ENCODE measurements at places on chromosomes 7 and 10.

GRCh38 chr7:132386201-132386681 lies 190.0 kb downstream of the PLXNA4 start:
- no peak for DNase-seq

- no peak for DNase-seq
Measured at GRCh38 chr7:127751490-127752448, 99.8 kb downstream of the SND1 start.

DNA sequence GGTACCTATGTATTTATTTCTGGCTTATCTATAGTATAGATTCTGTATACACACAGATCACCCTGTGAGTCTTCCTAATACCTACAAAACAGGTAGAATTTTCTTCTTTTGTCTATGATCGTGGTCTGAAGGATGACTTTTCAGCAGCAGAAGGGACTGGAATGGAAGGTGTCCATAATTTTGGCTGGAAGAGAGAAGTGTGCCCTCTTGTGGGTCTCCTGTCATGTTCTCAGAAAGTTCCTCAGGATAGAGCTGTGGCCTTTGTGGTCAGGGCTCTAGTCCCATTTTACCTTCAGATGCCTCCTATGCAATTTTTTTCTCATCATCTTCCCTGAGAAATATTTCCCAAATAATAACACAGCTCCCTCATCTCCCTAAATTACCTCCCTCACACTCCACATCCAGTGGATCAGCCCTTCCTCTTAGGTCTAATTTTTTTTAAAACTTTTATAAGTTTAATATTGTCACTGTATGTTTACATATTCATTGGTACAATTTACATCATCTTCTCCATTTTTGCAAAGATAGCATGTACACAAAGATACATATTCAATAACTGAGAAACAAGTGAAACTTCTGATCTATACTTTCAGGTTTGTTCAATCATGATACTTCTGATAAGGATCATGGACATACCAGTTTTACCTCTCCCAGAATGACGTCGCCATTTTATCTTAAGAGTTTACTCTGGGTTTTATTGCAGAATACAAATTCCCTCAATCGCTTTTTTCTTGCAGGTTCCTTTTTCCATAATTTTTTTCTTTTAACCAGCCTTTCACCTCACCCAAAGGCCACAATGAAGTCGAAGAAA lies 112.7 kb downstream of the REEP3 start:
- DNase-seq: no peak

- DNase-seq: no peak
Measured at GRCh38 chr10:63094405-63094804, 38.7 kb upstream of the NRBF2 start.

- no peak for DNase-seq
Measured at GRCh38 chr10:49371967-49372366, 23.9 kb downstream of the DRGX start.

GRCh38 chr7:101465576-101466196 lies 103.0 kb downstream of the COL26A1 start:
- DNase-seq: no peak

GRCh38 chr7:36441344-36442022 lies 51.8 kb downstream of the ANLN start:
- no peak for DNase-seq

- peak; percentile 34 for DNase-seq
Measured at GRCh38 chr7:2886900-2887299, 42.8 kb upstream of the GNA12 start.

GRCh38 chr7:43135129-43135528 lies 22.7 kb downstream of the HECW1 start:
- DNase-seq: no peak

DNA sequence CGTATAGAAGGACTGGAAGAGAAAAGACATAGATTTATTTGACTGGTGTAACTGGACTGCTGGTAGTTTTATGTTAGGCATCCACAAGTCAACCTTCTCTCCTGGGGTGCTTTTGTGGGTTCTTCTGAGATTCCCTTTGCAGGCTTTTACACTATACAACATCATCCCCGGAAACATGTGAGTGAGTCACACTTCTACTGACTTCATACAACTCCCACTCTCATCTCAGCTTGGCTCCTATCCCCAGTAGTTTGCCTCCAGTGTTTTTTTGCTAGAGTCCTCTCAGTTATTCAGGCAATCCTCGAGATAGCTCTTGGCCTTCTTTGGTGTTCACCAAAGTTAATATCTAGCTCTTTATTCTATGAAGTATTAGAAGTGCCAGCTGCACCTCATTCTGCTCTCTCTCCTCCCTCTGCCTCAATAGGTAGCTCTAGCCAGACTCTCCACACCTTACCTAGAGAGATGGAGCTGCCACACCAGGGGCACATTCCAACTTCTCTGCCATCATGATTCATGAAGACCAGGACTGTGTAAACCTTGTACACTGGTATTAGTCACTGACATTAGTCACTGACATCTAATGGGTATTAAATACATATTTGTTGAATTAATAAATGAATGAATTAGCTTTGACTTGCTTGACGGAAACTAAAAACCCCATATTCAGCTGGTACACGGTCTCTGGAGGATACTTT lies 281.9 kb downstream of the PPP1R3A start:
- DNase-seq: no peak

GRCh38 chr10:110207805-110208613 lies 604 bp downstream of the MXI1 start:
- DNase-seq: no peak

GRCh38 chr7:29505931-29506330 lies 57.7 kb upstream of the PRR15 start:
- no peak for DNase-seq

DNA sequence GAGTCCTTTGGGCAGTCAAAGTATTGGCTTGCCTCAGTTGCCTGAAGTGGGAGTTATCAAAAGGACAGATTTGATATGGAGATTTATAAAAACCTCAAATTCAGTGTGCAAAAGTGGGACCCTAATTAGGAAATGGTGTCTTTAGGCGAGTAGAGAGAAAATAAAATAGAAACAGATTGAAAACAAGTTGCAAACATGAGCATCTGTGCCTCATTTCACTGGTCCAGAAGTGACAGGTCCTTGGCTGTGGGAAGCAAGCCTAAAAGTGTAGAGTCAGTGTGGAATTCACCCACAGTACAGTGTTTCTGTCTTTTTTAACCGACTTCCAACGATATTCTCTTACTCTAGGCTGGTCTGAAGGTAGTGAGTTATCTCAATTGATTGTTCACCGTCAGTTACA lies 51.2 kb downstream of the ST8SIA6 start:
- DNase-seq: no peak

DNA sequence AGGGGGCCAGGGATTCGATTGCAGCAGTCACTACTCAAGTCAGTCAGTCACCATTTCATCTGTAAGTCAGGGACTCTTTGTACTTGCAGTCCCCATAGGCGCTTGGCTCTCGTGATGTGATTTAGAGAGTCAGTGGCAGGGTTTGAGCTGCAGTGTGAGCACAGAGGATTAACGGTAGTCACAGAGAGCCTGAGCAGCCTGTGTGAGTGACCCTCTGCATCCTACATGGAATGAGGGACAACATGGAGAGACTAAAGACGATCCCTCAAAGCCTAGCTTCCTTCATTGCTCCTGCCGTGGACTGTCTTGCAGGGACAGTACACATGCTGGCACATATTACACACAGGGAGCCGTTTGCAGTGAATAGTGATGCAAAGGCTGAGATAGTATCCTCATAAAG lies 56.3 kb downstream of the PRPF18 start:
- no peak for DNase-seq

- DNase-seq: no peak
Measured at GRCh38 chr10:110274072-110274627, 30.6 kb downstream of the SMNDC1 start.

DNA sequence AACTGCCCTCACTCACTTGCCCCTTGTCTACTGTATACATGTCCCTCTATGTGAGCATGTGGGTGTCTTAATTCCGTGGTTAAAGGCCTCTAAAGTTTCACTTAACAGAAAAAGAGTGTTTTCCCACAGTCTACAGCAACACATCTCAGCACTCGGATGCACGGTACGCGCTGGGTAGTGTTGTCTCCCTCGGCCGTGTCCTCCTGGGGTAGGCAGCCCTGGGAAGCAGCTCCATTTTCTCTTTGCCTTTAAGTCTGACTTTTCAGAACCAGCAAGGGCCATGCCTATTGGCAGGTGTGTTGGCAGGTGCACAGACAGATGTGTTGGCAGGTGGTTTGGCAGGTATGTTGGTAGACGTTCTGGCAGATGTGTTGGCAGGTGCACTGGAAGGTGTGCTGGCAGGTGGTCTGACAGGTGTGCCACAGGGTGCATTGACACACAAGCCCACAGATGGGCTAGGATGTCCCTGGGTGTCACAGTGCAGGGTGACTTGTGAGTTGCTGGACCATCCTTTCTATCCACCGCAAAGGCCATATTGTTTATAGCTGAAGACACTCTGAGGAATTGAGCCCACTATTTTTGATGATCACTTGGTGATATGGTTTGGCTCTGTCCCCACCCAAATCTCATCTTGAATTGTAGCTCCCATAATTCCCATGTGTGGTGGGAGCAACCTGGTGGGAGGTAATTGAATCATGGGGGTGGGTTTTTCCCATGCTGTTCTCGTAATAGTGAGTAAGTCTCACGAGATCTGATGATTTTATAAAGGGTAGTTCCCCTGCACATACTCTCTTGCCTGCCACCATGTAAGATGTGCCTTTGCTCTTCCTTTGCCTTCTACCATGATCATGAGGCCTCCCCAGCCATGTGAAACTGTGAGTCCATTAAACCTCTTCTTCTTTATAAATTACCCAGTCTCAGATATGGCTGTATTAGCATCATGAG lies 296.9 kb downstream of the TNS3 start:
- no peak for DNase-seq

- no peak for DNase-seq
Measured at GRCh38 chr7:70881167-70881847, 250.6 kb upstream of the GALNT17 start.

- DNase-seq: no peak
Measured at GRCh38 chr7:45606050-45606449, 31.9 kb downstream of the ADCY1 start.

- DNase-seq: no peak
Measured at GRCh38 chr7:19928247-19928646, 154.8 kb upstream of the TMEM196 start.

DNA sequence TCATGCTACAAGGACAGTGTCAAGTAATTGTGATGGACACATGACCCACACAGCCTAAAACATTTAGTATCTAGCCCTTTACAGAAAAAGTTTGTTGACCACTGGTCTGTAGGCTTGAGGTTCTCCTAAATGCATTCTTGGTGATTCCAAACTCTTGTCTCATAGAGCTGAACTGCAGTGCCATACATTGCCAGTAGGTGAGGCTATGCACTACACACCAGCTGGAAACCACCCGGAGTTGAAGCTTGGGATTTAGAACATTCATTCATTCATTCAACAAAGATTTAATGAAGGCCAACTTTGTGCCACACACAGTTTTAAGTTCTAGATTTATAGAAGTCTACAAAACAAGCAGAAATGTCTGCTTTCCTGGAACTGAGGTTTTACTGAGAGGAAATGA lies 77.3 kb upstream of the TCF7L2 start:
- no peak for DNase-seq

DNA sequence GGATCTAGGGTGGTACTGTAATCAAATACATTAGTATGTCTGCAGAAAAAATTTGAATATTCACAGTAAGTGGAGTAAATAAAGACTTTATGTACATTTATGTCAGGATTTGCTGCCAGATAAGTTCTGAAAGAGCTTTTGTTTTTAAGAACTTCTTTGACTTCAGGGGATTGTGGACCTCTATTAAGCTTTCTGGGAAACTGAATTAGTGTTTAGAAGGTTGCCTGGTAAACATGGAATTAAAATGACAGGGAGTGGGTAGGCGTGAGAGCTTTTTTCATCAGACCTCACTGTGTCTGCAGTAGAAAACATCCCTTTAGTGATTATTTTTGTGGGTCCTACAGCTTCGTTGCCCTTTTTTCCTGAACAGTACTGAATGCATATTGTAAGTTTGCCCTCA lies 15.7 kb downstream of the SDHAF3 start:
- no peak for DNase-seq

DNA sequence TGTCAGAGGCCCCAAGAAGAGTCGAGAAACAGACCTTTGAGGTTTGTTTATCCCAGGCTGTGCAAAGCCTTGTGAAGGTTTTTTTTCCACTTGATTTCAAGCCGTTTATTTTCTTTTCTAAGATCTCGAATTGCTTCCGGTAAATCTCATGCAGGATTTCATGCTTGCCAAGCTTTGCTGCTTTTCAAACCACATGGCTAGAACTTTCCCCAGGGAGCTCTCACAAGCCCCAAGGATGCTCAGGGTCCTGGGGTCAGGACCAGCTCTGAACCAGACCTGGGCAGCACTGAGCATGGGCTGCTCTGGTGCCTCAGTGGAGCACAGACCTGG lies 48.0 kb upstream of the AQP1 start:
- DNase-seq: no peak

DNA sequence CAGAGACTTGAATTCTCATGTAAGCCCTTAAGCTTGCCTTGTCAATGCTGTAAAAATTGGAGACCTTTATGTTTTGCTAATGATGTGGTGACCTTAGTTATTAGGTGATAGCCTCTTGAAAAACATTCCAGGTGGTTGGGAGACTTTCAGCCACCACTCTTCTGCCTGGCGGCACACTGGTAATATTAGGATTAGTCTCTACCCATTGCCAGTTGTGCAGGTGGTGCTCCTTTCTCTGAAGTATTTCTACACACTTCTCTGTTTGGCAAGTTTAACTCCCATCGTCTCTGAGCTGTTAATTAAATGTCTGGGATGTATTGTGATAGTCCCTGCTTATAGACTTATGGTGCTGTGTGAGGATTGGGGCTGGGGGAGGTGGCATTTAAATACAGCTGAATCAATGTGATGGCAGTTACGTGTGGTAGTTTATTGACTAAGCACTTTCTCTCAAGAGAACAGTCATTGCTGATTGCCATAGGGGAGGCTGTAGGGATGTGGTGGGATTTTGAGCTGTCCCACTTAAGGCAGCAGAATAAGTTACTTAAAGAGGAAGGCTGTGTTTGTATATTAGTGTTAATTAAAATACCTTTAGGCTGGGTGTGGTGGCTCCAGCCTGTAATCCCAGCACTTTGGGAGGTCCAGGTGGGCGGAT lies 61.7 kb downstream of the DAGLB start:
- DNase-seq: no peak

- no peak for DNase-seq
Measured at GRCh38 chr10:44465401-44466115, 80.7 kb upstream of the CXCL12 start.

DNA sequence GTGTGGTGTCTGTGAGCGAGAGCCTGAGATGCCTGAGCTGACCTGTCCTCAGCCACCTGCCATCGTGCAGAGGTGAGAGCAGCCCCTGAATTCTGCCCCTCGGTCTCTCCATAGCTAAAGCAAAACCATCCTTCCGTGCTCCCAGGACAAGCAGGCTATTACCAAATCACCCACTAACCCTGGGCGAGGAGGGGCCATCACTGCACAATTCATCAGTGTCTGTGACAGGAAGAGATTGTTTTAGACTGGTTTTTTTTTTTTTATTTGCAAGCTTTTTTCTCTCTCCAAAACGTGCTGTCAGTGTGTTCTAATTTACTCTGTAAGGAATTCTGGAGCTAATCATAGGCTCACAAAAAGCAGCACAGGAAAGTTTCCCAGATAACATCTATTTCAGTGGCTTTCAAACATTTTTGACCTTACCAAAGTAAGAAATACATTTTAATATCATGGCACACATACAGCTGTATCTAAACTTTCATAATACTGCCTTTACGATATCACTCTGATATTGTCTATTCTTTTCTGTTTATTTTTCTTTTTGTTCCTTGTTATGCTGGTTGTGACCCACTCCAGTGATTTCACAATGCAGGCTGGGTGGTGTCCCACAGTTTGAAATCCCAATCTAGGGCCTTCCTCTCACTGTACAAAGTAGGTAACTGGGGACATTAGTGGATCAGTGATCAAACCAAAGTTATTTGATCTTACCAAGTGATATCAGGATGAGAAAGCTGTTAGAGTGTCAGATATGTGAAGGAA lies 62.8 kb downstream of the EGFR start:
- no peak for DNase-seq

GRCh38 chr7:105617280-105618015 lies 36.2 kb upstream of the EFCAB10 start:
- no peak for DNase-seq
